ENCODE measurements at places on chromosomes 5 and 9. TPM values are rescaled to one million over a fixed set of nuclear protein-coding genes. Genes with fewer than 3 reads are reported as not detected.

The FAM151B gene
- 1.2 TPM for total RNA-seq

The CARTPT gene
- not detected for total RNA-seq

The FGF18 gene
- 0.57 TPM for total RNA-seq

The SQSTM1 gene
- 172 TPM for total RNA-seq

The UTP15 gene
- total RNA-seq: 7.5 TPM

The FBN2 gene
- total RNA-seq: 215 TPM

The CMBL gene
- 17.8 TPM for total RNA-seq

The SLC22A4 gene
- 0.68 TPM for total RNA-seq

The MTX3 gene
- total RNA-seq: 35.7 TPM

GRCh38 chr5:54518146-54518817 lies 723 bp downstream of the SNX18 start:
- DNase-seq: peak; percentile 82

DNA sequence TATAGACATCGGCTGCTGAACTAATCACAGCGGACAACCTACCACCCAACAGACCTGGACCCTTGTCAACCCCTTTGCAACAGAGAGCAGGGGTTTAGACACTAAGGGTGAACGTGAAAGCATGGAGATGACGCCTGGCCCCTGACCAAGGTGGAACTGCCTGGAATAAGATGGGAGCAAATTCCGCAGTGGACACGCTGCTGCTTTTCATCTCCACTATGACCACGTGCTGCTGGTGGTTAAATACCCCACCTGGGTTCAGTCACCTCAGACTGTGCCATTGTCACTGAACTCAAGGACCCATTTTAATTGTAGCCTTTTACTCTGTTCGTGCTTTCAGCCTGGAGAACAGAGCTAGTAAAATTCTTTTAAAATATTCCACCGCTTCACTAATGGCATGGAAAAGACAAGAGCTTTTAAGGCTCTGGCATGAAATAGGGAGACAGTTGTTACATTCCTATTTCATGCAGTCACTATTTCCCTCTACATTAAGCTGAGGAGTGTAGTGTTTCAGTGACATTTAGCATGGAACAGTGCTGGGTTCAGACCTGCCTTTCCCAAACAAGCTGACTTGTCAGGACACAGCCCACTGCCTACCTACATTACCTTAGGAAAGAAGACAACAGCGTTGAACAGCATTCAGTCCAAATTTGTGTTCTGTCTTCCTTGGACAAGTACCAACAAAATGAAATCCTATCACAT lies 96.8 kb downstream of the ANKRD18B start:
- DNase-seq: peak; percentile 36

- peak; percentile 64 for DNase-seq
Measured at GRCh38 chr9:92745331-92745730, 19.3 kb downstream of the BICD2 start.

DNA sequence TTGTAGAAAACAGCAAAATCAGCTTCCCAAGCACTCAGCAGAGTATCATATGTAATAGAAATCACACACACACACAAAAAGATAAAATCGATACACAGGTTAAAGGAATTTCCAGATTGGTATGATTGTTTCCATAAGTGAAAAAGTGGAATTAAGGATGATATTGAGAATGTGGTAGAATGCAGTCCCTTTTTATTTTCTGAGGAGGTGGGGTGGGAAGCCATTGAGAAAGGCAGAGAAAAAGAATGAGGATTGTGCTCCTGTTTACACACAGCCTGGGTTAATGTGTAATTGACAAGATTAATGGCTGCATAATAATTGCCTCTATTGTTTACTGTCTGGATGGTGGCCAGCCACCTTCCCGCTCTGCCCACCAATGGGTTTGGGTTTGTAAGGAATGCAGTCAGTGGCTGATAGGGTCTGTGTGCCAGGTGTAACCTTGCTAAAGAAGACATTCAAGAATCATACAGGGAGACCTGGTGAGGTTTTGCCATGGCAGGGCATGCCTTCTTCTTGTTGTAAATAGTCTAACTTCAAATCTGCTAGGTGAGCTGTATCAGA lies 177.2 kb upstream of the MAP3K1 start:
- peak; percentile 71 for DNase-seq

- peak; percentile 74 for DNase-seq
Measured at GRCh38 chr9:77944556-77945243, 86.9 kb downstream of the GNAQ start.

GRCh38 chr5:158739951-158740757 lies 359.6 kb downstream of the EBF1 start:
- peak; percentile 55 for DNase-seq

DNA sequence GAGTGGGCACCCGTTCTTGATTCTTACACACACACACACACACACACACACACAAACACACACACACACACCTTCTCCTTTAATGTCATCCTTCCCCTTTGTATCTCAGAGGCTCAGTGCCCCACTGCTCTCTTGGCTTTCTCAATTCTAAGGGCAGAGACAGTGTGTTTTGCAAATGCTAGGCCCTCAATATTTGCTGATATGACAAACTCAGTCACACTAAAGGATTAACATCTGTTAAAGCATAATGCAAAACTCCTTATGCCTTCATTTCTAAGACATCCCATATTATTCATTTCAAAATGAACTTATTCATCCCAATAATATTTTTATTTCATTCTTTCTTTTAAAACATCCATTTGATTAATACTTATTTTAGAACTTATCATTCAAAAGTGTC lies 8.9 kb upstream of the NRG2 start:
- no peak for DNase-seq

DNA sequence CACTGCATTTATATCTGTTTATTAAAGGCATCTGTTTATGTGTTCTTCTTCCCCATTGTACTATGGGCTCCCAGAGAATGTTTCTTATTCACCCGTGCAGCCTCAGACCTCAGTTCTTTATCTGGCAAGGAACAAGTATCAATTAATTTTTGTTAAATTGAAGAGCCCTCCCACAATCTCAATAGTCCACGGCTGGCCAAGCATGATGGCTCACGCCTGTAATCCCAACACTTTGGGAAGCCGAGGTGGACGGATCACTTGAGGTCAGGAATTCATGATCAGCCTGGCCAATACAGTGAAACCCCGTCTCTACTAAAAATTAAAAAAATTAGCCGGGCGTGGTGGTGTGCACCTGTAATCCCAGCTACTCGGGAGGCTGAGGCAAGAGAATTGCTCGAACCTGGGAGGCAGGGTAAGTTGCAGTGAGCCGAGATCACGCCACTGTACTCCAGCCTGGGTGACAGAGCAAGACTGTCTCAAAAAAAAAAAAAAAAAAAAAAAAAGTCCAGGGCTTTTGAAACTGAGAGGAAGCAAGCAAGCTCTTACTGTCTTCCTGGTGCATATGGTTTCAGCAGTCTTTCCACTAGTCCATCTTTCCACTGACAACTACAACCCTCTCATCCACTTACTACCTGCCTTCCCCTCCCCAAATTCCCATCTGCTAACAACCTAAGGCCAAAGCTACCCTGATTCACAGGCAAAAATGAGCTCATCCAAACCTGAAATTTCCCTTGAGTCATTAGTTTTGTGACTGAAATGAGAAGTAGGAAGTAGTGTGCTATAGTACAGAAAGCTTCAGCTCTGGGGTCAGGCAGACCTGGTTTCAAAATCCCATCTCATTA lies 2.3 kb upstream of the HK3 start:
- no peak for DNase-seq

GRCh38 chr9:137198902-137199283 lies 1.6 kb downstream of the TPRN start:
- no peak for DNase-seq

GRCh38 chr5:88674356-88675167 lies 208.4 kb downstream of the MEF2C start:
- DNase-seq: peak; percentile 89

DNA sequence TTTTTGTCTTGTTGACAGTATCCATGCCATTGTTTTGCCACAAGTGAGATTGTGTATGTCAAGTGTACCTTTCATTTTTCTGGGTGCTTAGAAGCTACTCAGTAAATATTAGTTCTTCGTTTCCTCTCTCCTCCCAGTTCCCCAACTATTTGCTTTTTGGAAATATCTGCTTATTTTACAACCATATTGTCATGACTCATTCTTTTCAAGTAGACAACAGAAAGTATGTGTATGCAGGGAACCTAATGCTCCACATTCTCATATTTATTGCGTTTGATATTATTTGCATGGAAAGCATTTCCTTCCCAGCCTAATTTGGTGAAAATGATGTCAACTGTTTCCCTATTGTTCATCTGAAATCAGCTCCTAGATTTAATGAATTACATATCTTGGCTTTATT lies 483.7 kb upstream of the RIOK2 start:
- no peak for DNase-seq

- DNase-seq: no peak
Measured at GRCh38 chr5:14870337-14871213, 1.0 kb downstream of the ANKH start.

DNA sequence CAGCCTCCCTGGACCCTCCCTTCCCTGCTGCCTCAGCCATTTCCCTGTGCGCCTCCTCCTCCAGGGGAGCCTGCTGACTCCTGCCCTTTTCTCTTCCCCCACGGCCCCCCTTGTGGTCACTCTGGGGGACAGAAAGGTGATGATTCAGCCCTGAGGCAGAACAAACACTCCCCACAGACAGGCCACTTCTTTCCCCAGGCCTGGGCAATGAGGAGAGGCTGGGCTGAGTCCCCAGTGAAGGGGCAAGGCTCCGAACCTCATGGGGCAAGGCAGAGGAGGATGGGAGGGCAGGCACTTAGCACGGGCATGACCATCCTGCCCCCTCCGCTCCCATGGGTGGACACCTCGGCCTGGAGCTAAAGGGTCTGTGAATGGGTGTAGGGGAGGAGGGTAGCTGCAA lies 21.0 kb downstream of the CSF1R start:
- peak; percentile 61 for DNase-seq

DNA sequence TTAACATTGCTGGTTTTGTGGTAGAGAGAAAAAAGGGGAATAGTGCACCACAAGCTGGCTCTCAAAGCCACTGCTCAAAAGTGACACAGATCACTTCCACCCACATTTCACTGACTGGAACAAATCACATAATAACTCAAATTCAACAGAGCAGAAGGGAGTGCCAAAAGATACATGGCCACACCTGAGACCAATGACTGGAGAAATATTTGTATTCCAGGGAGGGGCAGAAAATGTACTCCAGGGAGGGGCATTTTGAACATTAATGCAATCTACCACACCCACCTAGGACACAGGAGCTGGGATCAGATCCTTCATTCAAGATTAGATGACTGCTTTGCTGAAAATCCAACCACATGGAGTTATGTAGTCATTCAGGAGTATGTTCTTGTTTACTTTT lies 44.8 kb upstream of the ALDOB start:
- DNase-seq: no peak

DNA sequence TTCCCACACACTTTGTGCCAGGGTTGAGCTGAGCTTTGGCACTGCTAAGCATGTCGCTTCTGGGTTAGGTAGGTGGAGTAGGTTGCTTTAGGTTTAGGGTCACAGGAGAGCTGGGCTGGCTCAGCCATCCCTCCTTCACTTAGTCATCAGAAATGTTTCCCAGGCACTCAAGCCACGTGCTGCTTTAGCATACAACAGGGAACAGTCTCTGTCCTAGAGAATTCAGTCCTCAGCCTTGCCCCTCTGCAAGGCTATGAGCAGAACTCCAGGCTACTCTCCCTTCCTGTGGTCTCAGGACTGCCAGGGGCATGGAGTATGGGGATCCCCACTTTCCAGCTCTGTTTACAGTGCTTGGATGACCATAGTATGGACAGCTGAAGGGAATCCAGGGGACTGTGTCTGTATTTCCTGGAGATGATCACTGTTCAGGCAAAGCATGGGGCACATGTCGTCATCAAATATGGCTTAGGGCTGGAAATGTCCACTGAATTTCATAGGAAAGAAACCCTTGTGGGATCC lies 7.5 kb upstream of the ANKRD33B start:
- peak; percentile 72 for DNase-seq

- DNase-seq: no peak
Measured at GRCh38 chr9:135165003-135165711, 77.7 kb downstream of the OLFM1 start.

GRCh38 chr5:138037271-138037670 lies 4.4 kb upstream of the FAM13B start:
- DNase-seq: no peak

GRCh38 chr5:41940641-41941040 lies 15.6 kb downstream of the FBXO4 start:
- no peak for DNase-seq

DNA sequence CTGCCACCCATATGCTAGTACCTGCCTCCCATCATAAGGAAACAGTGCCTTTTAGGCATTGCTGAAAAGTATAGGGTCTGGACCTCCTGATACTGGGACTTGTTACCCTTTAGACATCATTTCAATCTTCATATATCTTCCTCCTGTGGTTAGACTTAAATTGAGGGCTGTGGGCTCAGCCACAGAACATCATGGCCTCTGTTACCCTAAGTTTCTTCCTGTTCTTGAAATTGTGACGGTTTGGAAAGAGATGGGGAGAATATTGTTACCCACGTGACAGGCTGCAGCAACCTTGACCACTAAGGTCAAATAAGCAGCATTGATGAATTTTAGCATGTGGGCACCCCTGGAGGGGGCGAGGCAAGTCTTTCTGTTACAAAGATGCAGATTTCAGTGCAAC lies 87.7 kb downstream of the PDE8B start:
- DNase-seq: no peak

GRCh38 chr5:125499636-125500332 lies 753.3 kb upstream of the ZNF608 start:
- no peak for DNase-seq

DNA sequence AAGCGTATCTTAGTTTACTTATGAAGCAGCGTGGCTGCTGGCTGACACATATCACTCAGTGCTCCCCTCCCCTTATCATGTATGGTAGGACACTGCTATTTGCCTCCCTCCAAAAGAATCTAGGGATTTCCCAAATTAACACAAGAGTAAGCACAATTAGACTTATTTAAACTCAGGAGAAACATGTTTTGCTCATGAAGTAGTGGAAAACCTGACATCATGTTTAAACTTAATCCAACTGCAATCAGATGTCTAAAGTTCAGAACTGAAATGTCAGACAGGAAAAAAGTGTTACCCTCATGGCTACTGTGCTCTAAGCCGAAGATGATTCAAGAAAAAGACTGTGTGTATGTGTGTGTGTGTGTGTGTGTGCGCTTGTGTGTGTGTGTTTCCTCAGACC lies 324.1 kb upstream of the TNC start:
- no peak for DNase-seq

GRCh38 chr5:98679963-98680362 lies 93.5 kb upstream of the RGMB start:
- no peak for DNase-seq

GRCh38 chr9:112084334-112084733 lies 90.8 kb downstream of the SUSD1 start:
- DNase-seq: no peak
